ENCODE measurements at places on chromosomes 16 and 17.

- no peak for DNase-seq
These were observed 213.7 kb downstream of the COPRS start for GRCh38 chr17:31645351-31645750.

- DNase-seq: no peak
These were observed 24.4 kb downstream of the CNTNAP1 start for GRCh38 chr17:42706732-42707131.

DNA sequence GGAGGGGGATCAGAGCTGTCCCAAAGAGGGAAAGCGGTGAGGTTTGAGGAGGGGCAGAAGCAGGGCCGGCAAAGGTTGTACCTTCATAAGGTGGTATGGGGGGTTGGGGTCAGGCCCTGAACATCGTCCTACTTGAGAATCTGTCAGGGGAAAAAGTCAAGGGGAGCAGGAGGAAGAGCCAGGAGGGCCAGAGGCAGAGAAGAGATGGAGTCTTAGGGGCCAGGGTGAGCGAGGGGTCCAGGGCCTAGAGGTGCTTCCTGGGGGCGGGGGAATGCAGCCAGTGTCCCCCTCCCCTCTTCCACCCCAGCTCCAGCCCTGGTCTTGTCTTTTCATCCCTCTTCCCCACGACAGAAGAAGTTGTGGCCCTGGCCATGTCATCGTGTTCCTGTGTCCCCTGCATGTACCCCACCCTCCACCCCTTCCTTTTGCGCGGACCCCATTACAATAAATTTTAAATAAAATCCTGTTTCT, 1.3 kb upstream of the PRRT2 start:
- no peak for DNase-seq

GRCh38 chr16:85690469-85691064, 1.8 kb upstream of the GINS2 start:
- no peak for DNase-seq

DNA sequence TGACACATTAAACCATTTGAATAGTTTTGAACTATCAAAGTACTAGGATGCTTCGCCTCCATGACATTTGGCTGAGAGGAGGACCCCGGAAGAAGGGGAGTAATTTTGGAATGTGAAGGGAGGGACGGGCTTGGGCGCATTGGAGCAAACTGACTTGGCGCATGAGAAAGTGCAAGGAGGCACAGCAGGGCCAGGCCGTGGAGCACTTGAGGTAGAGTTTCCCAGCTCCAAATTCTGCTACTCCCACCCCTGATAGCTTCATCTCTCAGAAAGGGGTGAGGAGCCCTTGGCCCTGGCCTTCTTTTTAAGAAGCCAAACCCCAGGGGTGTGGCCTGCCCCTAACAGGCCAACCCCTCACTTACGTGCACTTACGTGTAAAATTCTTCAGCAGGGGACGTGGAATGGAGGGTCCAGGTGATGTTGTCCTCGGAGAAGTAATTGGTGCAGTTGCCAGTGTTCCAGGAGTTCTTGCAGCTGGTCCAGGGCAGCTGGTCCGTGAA, 17.7 kb downstream of the SLC6A4 start:
- DNase-seq: no peak

GRCh38 chr17:39996800-39997199, 16.2 kb downstream of the PSMD3 start:
- DNase-seq: no peak

DNA sequence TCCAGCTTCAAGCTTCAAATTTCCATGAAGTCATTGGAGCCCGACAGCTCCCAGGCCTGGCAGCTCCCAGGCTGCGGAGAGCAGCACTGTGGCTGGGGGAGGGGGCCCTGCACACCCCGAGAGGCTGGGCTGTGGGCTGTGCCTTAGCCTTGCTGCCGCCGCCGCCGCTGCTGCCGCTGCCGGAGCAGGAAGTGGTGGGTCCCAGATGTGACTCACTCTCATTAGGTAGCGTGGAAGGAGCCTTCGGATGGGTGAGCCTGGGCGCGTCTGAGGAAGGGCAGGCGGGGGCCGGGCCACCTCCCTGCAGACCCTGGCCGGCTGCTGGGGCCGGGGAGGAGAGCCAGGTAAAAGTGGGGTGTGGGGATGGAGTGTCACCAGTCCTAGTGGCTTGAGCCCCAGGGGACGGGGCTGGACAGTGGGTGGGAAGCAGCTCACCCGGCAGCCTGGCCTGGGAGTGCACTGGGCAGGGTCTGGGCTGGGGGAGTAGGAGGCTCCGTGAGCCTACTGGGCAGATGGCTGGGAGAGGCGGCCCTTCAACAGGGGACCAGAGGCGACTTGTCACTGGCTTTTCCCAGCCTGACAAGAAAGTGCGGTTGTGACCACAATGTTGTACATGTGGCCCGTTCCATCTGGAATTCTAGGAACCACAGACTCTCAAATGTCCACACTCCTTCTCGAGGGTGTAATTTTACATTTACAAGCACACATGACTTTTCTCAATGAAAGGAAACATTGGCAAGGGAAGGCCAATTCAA, at the start of gene ADCY7:
TSS of gene ADCY7 (plus strand) at position 215 of the 755 bp plus-strand sequence. CDS start 21,629 bp downstream, outside the sequence.
- DNase-seq: peak; percentile 90

- DNase-seq: peak; percentile 20
These were observed 72.5 kb downstream of the RBFOX1 start for GRCh38 chr16:7405166-7405565.

- no peak for DNase-seq
These were observed 39.6 kb downstream of the LMF1 start for GRCh38 chr16:931171-931570.

DNA sequence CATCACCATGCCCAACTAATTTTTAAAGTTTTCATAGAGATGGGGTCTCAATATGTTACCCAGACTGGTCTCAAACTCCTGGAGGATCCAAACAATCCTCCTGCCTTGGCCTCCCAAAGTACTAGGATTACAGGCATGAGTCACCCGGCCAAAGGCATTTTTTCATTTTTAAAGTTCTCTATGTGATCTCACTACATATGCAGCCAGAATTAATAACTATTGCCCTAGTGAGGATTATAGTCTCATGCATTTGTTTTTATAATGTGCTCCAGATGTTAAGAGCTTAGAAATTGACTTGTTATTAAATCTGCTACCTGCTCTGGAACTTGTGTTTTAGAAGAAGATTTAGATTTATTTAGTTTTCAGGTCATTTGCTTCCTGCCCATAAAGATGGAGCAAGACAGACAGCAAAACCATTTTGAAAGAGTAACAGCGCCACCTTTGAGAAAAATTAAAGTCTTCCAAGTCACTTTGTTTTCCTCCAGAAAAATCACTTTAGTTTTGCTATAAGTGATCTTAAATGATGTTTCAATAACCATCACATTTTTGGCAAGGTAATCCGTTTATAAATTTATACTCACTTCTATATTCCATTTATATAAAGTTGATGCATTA, 79.5 kb downstream of the CA4 start:
- peak; percentile 59 for DNase-seq

- DNase-seq: peak; percentile 17
These were observed 498 bp downstream of the LRRC37B start for GRCh38 chr17:32007463-32008298.

DNA sequence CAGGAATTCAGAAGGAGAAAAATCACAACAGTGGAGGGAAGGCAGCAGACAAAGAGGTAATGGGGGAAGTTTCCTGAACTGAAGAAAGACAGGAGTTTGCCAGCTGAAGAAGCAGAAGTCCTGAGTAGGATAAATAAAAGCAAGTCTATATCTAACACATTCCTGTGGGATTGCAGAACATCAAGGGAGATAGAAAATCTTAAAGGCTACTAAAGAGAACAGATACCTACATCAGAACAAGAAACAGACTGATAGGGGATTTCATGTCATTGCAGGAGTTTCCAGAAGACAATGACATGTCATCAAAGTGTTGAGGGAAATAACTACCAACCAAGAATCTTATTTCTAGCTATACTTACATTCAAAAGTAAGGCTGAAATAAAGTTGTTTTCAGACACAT, 21.3 kb upstream of the CRYBA1 start:
- no peak for DNase-seq

DNA sequence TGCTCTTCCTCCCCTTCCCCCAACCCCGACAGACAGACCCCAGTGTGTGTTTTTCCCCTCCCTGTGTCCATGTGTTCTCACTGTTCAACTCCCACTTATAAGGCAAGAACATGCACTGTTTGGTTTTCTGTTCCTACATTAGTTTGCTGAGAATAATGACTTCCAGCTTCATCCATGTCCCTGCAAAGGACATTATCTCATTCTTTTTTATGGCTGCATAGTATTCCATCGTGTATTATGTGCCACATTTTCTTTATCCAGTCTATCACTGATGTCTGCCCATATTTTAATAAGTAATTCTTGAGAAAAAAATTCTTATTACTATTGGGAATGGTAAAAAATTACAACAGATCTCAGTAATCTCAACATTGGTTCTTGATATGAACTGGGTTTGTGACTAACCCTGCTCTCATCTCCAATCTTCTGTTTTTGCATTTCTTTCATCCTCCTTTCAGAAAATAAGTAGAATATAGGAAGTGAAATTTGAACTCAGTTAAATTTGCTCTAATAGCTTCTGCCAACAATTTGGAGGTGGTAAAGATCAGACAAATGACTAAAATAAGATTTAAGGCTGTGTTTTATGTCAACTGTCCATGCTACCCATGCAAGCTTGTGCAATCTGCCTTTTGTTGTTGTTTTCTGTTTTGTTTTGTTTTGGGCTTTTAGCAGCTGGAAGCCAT, 11.1 kb downstream of the MARF1 start:
- DNase-seq: no peak

DNA sequence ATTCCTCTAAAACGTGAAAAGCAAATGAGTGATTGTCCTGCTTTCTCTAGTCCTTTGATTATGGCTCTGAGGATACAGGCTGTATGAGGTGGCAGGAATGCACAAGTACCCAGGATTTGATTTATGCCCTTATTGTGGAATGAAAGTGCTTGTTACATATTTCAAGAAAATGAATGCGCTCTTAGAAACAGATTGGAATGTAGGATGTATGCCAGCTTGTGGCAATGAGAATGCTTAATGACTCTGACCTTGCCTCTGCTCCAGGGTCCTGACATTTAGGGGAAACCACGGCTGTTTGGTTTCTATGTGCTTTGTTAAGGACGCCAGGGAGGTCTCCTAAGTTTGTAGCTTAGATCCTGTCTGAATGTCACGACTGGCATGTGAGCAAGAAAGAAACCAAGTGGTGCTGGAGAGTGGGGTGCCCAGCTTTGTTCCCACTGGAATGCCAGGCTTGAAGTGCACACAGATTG, 22.0 kb downstream of the PRCD start:
- peak; percentile 30 for DNase-seq

GRCh38 chr16:67847064-67847861, at the start of gene CENPT:
Gene CENPT, minus strand, starts transcription at chr16:67847693. Its CDS starts 13,834 bp downstream, at chr16:67833859.
- DNase-seq: peak; percentile 72

DNA sequence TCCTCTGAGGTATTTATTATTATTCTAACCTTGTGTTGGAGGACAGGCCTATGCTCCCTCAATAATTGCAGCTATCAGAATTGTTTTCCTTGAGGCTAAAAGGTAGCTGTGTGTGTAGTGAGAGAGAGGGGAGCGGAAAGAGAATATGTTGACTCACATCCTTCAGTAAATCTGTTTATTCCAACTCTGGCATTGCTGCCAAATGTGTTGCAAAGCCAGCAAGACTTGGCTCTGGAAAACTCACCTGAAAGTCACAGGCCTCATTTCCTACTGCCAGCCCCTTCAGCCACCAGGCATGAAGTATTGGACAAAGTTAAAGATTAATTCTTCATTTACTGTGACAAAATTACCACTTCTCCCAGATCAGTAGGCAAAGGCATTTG, 9.6 kb downstream of the CA10 start:
- no peak for DNase-seq

DNA sequence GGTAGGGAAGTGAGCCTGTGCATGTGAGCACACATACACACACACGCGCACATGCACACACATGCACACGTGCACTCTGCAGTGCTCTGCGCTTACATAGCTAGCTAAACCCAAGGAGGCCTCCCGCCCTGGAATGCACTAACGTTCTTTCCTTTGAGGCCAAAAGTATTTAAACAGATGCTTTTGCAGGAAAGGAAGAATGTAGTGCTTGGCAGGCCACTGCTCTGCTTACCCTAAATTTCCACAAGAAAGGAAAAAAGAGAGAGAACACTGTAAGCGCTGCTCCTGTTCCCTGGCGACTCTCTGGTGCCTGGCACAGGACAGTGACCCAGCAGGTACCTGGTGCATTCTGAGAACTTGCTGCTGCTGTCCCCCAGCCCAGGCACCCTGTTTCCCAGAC, 31.3 kb upstream of the MRPS23 start:
- DNase-seq: peak; percentile 91
